Right lung (tissue), 10 donors: ENCODE measurements at places on chromosomes 1 and 21. TPM values are rescaled to one million over a fixed set of nuclear protein-coding genes. Genes with fewer than 3 reads are reported as not detected.

Gene DISC1
- 11.4 TPM for polyA plus RNA-seq

Gene GREM2
- 3.0 TPM for polyA plus RNA-seq

DNA sequence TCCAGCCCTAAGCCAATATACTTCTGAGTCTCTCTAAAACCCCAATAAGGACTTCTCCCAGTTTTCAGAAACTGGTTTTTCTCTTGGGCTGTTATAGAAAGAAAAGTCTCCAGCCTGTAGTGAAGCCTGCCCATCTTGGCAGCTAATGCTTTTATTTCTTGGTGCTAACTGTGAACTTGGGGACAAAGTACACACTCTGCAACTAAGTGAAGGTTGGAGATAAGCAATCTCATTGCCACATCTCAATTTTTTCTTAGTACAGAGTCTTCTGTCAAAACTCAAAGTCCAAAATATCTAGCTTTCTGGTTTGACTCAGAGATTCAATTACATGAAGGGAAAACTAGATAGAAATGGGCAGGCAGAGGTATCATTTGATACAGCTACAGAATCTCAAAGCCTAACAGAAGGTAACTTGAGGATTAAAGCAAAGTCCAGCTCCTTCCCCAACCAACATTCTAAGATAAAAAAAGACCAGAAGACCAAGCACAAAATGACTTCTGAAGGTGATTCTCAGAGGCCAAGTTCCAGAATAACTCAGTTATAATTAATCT is 14.0 kb downstream of the AK2 start:
- no peak for DNase-seq

DNA sequence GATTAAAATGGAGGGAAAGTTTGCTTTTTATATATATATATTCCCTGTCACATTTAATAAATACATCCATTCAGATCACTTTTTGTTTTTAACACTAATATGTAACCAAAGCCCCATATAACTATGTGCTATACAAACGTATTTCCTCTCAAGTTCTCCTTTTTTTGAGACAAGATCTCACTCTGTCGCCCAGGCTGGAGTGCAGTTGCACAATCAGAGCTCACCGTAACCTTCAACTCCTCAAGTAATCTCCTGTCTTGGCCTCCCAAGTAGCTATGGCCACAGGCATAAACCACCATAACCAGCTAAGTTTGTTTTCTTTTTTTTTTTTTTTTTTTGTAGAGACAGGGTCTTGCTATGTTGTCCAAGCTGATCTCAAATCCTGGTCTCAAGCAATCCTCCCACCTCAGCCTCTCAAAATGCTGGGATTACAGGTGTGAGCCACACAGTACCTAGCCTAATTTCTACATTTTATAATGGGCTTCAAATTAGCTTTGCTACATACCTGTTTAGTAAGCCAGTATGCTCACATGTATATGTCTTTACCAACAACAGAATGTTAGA is 120.0 kb downstream of the TGFBR3 start:
- no peak for DNase-seq

- DNase-seq, result no peak
Observed at GRCh38 chr1:160109686-160110085, 5.9 kb upstream of the ATP1A2 start.

DNA sequence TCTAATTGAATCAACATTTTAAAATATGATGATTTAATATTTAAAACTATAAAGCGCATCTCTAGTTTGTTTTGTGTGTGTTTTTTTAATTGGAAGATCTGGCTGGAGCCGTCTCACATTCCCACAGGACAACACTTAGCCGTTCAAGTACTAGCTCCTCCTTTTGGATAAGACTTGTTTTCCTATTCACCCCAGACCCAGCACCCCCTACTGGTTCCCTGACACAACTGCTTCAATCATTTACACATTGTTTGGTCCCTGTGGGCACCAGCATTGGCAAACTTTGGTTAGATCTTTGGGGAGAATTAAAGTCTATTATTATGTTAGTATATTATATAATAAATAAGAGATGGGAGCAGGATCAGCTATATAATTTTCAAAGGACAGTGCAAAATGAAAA is 34.5 kb downstream of the TYW3 start:
- DNase-seq, result no peak
